NCI-H187 (cell line): ENCODE measurements at places on chromosomes 13 and 19.

GRCh38 chr13:41193919-41194824 is at the start of gene KBTBD7:
Gene KBTBD7, minus strand, starts transcription at chr13:41194569. Its CDS starts 312 bp downstream, at chr13:41194257.
- DNase-seq = peak; percentile 47

- DNase-seq = no peak
These were observed 217.1 kb upstream of the SPRY2 start for GRCh38 chr13:80558074-80558473.

DNA sequence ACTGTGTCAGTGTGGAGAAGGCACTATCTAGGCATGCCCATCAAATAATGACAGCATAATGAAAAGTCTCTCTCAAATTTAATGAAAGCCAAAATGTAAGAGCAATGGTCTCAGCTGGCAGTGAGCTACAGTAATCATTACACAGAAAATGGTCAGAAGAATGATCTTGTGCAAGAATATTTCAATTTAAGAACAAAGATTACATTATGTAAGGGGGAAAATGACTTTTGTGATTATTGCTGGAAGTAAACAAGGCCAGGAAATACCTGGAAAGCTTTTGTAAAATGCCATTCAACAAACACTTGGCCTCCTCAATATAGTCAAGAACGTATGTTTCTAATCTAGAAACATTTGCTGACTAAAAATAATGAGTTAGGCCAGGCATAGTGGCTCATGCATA is 89.1 kb downstream of the CAB39L start:
- no peak for DNase-seq

DNA sequence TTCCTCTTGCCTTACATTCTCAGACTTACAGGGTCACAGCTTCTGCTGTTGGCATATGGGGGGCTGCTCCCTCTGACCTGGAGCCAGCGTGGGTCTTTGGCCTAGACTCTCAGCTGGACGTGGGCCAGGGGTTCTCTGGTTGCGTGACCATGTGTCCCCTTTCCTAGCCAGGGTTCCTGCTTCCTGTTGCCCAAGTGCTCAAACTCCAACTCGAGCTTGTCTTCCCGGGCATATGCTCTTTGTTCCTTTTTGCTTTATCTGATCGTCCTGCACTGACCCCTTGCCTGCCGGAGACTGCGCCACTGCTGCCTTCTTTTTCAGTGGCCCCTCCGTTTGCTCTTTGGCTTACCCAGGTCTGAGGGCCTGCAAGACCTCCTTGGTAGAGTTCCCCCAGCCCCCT is 25.3 kb upstream of the GPR183 start:
- DNase-seq = no peak

DNA sequence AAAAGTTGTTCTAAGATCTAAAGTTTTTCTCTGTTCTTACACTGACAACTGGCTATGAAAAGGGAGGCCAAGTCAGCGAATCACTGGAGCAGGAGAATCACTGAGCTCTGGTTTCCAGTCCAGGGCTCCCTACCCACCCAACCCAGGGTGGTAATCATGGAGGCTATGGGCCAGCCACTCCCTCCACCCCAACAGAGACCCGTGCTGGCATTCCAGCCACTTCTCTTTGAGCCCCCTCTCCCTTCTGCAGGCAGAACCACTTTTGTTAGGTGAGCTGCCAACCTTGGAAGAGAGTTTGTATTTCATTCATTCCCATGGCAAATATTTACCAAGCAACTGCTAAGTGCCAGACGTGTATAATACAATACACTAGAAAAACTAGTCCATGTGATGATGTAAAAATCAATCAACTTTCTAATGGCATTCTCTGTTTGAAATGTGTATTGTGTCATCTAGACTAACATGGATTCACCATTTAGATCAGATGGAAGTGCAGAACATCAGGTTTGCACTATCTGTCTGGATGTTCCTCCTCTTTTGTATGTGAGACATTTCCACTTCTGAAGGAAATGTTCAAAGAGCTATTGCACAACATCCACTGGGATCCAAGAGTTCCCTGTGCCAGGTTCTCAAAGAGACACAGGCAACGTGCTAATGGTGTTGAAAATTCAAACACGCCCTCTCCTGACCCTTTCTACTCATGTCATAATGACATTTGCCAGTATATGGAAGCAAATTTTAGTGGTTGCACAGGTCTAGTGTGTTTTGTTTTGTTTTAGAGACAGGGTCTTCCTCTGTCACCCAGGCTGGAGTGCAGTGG is 5.3 kb downstream of the MLNR start:
- DNase-seq = no peak

GRCh38 chr13:100340865-100341264 is 247.7 kb downstream of the GGACT start:
- DNase-seq = no peak

DNA sequence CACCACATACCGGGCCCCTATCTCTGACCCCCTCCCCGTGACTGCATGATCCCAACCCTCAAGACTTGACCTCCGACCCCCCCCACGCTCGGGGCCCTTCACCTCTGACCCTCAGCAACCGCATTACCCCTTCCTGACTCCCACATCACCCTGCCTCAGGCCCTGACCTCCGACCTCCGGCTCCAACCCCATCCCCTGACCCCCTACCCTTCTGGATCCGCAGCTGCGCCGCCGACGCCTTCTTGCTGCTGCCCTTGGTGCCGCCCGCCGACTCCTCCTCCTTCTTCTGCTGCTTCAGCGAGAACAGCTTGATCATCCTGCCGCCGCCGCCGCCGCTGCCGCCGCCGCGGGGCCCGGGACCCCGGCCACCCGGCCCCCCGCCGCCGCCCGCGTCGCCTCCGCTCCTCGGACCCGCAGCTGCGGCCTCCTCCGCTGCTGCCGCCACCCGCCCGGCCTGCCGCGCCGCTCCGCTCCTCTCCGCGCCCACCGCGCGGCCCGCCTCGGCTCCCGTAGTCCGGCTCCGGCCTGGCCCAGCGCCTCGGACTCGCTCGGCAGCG is at the start of gene UBE2M:
TSS of gene UBE2M (minus strand) at position 546 of the 557 bp plus-strand sequence. CDS start at position 316, 230 bp downstream.
- DNase-seq = no peak

DNA sequence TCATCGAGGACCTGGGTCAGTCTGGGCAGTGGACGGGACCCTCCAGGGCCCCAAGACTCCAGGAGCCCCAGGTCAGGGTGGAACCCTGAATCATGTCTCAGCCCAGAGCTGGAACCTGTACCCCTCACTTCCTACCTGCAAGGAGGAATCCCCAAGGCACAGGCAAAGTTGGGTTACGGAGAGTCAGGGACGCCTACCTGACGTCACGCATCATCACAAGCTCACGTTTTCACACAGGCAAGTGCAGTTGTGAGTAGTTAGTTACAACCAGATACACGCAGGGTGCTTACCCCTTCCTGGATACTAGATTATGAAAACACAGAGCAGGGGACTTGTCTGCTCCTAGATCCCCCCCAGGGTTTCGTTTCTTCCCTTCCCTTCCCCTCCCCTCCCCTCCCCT is 1.9 kb downstream of the RETN start:
- no peak for DNase-seq

GRCh38 chr13:51112771-51113170 is 1.7 kb upstream of the C13orf42 start:
- no peak for DNase-seq

DNA sequence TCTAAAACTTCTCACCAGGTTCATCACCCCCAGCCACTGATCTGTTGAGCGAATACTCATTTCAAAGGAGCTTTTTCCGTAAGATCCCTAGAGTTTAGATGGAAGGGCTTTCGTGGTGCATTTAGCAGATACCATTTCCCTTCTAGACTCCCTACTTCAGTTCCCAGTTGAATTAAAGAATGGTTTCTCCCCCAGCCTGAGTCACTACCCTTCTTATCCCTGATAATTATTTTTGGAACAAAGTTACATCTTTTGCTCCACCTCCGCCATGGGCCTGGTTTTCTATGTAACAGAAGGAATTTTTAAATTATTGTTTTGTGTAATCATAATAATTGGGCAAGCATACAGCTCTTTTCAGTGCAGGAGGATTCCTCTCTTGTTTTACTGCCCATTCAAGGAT is 22.0 kb downstream of the USPL1 start:
- no peak for DNase-seq

GRCh38 chr13:99422586-99423220 is 78.6 kb upstream of the TM9SF2 start:
- no peak for DNase-seq

DNA sequence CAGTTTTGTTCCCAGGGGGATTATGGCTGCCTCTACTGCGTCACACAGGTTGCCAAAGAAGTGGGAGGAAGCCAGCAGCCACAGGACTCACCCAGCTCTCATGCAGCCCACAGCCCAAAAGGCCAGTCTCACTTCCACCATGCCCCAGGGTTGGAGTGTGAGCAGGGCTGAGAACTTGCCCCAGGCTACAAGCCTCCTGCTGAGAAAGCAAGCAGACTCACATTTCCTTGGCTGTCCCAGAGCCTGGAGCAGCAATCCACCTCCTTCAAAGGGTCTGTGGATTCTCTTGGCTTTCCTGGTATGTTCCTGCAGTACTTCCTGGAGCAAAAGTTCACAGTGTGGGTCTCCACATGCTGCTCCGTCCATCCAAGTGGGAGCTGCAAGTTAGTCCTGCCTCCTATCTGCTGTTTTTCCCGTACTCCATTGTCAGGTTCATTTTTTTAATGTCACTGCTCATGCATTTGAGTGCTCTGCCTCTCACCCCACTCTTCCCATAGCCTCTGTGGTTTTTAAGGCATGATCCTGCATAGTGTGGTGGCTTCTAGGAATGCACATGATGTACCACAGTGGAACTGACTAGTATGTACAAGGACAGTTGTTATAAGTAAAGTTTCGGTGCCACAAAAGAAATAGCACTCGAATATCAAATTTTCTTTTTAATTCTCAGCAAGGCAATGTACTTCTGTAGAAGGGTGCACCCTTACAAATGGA is 56.2 kb upstream of the ARHGEF7 start:
- DNase-seq = no peak

- DNase-seq = no peak
These were observed 36.6 kb downstream of the MUC16 start for GRCh38 chr19:8973501-8974091.

GRCh38 chr13:41649659-41650058 is 192.3 kb downstream of the RGCC start:
- DNase-seq = no peak

DNA sequence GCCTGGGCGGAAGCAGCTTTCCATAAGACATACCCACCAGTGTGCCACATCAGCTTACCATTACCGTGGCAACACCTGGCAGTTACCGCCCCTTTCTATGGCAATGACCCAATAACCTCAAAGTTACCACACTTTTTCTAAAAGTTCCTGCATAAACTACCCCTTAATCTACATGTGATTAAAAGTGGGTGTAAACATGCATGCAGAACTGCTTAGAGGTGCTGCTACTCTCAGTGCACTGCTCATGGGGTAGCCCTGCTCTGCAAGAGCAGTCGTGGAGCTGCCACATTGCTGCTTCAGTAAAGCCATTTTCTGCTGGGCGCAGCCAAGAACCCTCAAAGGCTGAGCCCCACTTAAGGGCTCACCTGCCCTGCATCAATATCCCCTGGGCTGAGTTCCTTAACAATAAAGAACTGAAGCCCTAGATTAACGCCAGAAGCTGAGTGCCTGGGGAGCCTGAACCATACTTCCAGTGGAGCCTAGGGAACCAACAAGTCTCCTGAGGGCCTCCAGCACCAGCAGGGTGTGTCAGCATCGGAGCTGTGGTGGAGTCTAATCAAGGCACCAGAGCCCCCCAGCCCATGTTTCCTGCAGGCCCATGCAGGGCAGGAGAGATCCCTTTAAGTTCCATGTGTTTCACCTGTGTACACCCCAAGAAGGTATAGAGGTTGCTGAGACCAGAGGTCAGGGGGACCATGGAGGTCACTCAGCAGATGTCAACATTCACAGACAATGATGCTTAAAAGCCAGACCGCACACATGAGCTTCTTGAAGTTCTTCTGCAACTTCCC is 1198.1 kb downstream of the UQCRFS1 start:
- DNase-seq = no peak

DNA sequence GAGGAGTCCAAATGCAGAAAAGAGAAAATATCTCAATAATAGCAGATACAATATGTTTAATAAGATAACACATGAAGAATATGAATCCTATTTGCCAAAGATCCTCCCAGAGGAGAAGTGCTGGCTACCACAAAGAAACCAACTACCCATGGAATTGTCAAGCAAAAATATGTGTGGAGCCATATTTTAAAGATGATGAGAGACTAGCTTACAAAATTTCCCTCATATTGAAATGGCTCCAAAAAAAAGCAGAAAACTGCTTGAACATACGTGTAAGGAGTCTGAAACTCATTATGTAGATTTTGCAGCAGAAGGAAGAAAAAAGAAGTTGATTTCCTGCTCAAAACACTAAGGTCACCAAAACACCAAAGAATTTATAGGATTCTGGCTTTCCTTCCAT is 94.2 kb downstream of the USP12 start:
- no peak for DNase-seq

DNA sequence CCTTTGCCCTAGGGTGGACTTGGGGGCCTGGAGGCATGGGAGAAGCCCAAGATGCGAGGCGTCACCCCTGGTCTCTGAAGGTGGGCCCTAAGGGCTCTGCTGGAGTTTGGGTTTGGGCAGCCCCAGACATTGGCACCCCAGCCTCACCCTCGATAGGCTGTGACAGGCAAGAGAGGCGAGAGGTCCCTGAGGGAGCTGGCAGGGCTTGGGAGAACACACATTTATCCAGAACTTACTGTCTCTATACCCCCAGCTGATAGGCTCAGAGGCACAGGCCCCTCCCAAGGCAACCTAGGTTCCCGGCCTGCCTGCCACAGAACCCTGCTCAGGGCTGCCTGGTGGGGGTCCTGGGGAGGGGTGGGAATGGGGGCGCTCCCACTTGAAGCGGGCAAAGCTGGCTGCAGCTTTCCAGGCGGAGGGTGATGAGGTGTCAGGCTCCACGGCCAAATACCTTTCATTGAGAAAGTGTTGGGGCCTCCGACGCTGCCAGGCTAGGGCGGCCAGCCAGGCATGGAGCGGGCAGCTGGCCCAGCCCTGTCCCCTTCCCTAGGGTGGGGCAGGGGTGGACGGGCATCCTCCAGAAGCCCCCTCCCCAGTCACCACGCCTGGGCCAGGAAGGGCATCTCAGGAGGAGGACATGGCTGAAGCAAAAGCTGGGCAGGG is 9.7 kb downstream of the CILP2 start:
- no peak for DNase-seq

- DNase-seq = no peak
These were observed 829.7 kb downstream of the PCDH17 start for GRCh38 chr13:58461217-58461616.

- DNase-seq = no peak
These were observed 4.2 kb downstream of the DMRTC2 start for GRCh38 chr19:41849067-41849466.

GRCh38 chr13:59946944-59947343 is 216.8 kb downstream of the DIAPH3 start:
- DNase-seq = no peak

GRCh38 chr19:46492841-46493235 is 2.8 kb downstream of the PNMA8B start:
- no peak for DNase-seq
